ENCODE measurements at places on chromosomes 1 and 21.

DNA sequence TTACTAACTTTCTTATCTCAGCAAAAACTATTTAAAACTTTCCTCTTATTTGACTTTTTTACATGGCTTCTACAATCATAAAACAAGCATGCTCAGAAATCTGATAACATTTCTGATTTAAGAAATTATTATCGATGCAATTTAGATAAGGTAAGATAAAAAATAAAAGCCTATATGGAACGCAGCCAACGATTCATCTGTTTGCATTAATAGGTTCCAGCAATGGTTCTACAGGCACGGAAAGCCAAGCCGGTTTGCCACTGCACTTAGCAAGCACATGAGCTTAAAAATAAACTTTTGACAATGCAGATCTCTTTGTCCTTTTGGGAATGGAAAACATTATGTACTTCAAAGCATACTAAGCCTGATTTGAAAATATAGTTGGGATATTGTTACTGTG, 77.5 kb upstream of the KCNK2 start:
- no peak for DNase-seq

GRCh38 chr1:107949467-107950253, 15.3 kb downstream of the VAV3 start:
- DNase-seq = no peak

DNA sequence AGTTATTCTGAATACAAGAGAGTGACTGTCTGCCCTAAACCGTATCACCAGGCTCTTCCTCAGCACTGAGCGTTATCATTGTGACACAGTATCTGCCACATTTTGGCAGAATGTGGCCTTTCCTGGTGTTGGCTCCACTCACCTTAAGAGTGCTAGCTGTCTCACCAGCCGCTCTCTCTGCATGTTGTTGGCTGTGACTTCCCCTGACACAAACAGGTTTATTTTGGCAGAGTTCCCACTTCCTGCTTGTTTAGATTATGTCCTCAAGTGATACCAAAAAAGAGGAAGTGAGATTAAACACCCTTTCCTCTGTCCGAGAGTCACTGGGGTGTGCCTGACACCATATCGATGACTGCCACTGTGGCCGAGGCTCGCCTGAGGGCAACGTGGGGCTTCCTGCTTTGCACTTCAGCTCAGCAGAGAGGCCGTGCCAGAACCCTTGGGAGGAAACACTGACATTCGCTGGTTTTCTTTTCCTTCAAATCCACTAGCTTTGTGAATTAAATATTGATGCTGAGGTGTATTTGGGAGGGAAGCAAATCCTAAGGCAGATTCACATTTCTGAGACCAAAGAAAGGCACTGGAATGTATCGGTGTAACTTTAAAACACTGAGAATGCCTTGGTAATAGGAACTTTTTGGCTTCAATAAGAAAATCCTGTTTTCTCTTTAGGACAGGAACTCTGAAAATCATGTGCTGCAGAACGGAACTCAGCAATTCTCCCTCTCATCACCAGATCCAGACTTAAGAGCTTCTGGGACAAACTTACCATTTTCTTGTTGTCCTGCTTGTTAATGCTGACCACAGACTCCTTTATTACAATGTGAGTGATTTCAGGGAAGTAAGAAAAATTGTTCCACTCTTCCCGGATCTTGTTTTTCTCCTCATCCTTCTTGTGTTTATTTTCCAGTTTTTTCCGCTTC, 102.1 kb downstream of the JAK1 start:
- no peak for DNase-seq

- DNase-seq = no peak
Observed at GRCh38 chr1:9731561-9731960, 80.0 kb downstream of the PIK3CD start.

GRCh38 chr21:17461582-17461981, 51.3 kb upstream of the CXADR start:
- peak; percentile 78 for DNase-seq

All from SK-MEL-5 (cell line).